ENCODE measurements at places on chromosomes 4 and X.
A peak's percentile ranks its signal among the peaks of the same experiment; 100 is the strongest.

- peak; percentile 95 for DNase-seq
These were observed 80.9 kb downstream of the FAM114A1 start for GRCh38 chr4:38948551-38948950.

- peak; percentile 35 for DNase-seq
These were observed 138.6 kb upstream of the APOOL start for GRCh38 chrX:84865113-84865512.

GRCh38 chr4:53478671-53479456, 101.4 kb downstream of the FIP1L1 start:
- peak; percentile 94 for DNase-seq

DNA sequence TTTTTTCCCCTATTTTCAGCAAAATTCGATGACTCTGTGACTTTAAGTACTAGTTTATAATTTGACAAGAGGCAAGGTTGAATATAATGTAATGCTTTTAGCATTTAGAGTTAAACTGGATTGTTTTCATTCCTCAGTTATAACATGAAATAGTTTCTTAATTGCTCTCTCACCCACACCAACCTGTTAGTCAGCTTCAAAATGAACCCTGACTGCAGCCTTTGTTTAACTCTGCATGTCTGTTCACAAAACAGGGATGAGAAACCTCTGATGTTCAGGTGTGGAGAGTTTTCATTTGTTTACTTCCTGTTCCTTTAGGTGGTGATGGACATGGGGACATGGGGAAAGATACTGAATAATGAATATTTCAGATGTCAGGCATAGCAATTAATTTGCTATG, 49.9 kb upstream of the MND1 start:
- DNase-seq = no peak

GRCh38 chrX:23369027-23369426, 34.4 kb downstream of the PTCHD1 start:
- DNase-seq = no peak

DNA sequence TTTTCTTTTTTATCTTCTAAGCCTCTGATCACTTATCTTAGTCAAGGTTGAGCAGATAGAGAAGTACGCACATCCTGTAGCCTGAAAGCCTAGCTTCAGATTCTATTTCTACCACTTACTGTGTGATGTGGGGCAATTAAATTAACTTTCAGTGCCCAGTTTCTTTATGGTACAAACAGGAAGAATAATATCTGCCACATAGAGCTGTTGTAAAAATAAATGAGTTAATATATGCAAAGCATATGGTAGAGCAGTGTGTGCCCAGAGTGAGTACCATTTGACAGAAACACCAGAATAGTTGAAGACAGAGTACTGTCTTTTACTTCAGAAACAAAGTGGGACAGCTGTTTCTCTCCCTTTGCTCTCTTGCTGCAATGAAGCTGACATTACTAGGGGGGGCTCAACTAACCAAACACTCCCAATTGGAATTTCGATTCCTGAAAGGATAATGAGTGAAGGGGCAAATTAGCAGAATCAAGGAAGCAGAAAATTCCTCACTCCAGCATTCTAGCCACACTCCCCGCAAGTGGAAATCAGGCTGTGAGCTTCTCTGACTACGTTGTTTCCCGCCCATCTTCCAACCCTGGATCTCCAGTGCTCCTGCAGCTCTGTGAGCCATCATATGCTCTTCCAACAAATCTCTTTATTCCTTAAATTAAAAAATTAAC, 80.4 kb downstream of the MAPK10 start:
- DNase-seq = no peak

DNA sequence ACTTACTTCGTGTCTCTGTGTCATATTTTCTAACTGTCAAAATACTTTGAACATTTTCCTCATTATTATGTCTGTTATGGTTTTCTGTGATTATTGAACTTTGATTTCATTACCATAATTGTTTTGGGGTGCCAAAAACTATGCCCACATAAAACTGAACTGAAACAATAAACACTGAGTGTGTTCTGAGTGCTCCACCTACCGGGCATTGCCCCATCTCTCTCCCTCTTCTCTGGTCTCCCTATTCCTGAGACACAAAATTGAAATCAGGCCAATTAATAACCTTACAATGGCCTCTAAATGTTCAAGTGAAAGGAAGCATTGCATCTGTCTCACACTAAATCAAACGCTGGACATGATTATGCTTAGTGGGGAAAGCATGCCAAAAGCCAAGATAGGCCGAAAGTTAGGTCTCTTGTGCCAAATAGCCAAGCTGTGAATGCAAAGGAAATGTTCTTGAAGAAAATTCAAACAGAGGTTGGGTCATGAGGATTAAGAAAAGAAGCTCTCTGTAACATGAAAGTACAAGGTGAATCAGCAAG, 972.3 kb downstream of the PCDH7 start:
- no peak for DNase-seq

Data from fibroblast of upper back skin (primary cell).